ENCODE measurements at places on chromosomes 12 and 14.

- no peak for DNase-seq
Observed at GRCh38 chr12:46445551-46446235, 73.1 kb upstream of the SLC38A2 start.

DNA sequence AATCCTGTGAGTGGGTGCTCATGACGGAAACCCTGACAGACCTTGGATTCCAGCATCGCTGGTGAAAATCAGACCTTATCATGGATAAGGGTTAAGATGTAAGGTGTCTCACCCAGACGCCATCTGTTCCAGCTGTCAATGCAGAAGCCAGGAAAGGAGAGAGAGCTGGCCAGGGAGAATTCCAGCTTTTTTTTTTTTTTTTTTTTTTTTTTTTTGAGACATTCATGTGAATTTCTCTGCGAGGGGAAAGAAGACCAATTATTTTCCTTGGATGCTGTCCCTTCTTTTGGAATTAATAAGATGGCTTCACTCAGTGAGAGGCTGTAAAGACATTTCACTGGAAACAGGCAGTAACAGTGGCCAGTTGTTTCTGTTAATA, 1.8 kb downstream of the TRAF3 start:
- DNase-seq: no peak

- no peak for DNase-seq
Observed at GRCh38 chr12:12456637-12457036, 99.8 kb downstream of the BORCS5 start.

DNA sequence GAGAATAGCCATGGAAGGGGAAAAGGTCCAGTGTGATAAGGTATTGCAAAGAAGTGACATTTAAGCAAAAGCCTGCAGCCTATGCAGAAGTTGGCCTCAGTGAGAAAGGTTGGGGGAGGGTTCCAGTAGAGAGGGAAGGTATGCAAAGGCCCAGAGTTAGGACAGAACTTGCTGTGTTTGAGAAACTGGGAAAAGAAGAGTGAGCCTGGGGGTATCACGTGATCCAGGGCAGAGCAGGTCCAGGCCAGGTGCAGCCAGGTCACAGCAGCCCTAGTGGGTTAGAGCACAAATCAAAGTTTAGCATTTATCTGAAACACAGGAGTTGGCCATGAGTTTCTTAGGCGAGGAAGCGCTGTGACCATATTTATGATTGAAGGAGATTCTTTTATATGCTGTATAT, 1.6 kb downstream of the SERPINA5 start:
- DNase-seq: no peak

DNA sequence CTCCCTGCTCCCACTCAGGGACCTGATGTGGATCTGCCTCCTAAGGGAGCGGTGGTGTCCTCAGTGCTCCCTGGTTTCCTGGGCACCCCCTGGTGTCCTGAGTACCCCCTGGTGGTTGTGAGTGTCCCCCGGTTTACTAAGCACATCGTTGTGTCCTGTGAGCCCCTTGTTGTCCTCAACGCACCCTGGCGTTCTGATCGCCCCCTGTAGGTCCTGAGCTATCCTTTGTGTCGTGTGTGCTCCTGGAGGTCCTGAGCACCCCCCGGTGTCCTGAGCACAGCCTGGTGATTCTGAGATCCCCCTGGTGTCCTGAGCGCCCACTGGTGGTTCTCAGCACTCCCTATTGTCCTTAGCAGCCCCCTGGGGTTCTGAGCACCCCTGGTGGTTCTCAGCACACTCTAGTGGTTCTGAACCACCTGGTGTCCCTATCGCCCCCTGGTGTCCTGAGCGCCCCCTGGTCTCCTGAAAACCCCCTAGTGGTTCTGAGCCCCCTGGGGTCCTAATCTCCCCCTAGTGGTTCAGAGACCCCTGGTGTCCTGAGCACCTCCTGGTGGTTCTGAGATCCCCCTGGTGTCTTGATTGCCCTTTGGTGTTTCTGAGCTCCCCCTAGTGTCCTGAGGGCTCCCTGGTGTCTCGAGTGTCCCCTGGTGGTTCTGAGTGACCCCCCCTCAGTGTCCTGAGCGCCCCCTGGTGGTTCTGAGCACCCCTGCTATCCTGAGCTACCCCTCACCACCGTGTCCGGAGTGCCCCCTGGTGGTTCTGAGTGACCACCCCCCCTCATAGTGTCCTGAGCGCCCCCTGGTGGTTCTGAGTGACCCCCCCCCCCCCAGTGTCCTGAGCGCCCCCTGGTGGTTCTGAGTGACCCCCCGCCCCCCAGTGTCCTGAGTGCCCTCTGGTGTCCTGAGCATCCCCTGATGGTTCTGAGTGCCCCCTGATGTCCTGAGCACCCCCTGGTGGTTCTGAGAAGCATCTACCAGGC, 615.1 kb downstream of the TMEM121 start:
- no peak for DNase-seq

GRCh38 chr12:11651381-11651780, 1.9 kb downstream of the ETV6 start:
- DNase-seq: no peak

GRCh38 chr12:104695453-104696148, 238.9 kb downstream of the CHST11 start:
- no peak for DNase-seq

DNA sequence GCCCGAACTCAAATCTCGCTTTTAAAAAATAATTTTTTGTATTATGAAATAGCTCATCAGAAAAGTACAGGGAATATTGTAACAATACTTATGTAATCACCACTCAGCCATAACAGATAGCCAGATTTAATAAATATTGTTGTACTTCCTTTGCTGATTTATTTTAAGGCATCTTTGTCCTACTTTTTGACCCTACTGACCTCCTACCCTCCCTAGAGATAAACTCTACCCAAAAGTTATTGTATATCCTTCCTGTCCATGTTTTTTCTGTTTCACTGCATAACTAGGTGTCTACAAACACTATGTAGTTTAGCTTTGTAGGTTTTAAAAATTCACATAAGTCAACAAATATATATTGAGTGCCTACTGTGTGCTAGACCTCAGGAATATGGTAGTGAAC, 25.1 kb downstream of the SOCS2 start:
- DNase-seq: no peak

DNA sequence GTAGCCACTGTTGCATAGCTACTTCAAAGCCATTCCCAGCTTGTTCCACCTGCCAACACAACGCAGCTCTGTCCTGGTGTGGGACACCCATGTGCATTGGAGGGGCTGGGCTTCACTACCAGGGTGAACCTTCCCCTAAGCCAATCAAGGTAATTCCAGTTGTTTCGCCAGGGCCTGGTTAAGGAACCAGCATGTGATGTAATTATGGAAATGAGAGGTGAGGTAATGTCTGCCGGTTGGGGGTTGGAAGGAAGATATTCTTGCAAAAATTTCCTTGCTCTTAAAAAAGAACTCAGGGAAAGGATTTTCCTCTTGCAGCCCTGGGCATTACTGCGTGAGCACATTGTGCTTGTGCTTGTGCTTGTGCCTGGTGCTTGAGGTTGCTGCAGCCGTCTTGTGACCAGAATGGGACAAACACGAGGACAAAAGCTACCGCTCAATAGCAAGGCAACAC, 14.9 kb downstream of the TUBA1C start:
- no peak for DNase-seq

Measured in left ventricle myocardium superior (tissue), 1 donor.